Amygdala (tissue), 56 donors: ENCODE measurements at places on chromosomes 6 and 20.
A peak's percentile ranks its signal among the peaks of the same experiment; 100 is the strongest.

DNA sequence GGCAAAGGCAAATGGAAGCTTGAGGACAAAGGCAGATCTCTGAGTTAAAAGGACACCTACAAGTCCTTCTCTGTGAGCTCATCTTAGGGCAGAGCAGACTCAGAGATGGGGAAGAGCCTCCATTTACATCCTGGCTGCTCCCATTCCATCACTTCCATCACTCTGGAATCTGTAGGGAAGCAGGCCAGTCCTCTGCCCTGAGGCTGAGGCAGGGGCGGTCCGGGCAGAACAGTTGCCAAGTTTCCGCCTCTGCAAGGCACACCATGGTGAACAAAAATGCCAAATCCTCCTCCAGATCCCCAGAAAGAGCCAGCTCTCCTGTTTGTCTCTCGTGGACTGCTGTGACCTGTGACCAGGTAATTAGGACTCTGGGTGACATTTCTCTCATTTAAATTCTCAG, 209.6 kb upstream of the SSTR4 start:
- DNase-seq, result no peak

DNA sequence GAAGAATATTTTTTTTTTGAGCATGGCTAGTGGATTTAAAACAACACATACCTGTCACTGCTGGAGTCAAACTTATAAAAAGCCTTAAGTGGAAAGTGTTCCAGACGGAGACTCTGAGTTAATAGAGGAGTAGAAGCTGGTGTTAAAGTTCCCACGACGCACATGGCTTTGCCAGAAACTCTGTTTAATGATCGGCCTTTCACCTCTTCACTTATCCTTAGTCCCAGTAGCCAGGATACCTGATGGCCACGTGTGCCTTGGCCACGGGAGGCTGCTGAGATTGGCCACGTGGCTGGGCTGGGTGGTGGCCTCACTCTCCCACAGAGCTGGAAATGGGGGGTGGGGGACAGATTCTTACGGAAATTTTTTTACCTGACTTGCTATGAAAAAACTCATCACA, 333.1 kb downstream of the ZFAND3 start:
- DNase-seq, result no peak

DNA sequence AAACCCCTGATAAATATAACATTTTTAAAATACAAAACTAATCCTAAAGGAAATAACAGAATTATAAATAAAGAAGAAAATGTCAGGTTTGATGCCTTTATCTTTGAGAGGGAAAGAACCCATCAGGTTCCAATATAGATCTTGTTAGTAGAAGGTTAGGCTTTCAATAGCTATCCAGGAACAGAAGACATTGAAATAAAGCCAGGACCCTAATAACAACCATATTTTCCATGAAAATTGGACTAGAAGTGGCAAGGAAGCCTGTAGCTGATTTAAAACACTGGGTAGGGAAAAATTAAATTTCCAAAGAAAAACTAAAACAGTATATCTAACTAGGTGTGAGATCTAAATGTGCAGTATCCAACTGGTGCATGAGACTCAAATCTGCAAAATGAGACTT, 185.2 kb upstream of the STXBP5 start:
- DNase-seq, result no peak

DNA sequence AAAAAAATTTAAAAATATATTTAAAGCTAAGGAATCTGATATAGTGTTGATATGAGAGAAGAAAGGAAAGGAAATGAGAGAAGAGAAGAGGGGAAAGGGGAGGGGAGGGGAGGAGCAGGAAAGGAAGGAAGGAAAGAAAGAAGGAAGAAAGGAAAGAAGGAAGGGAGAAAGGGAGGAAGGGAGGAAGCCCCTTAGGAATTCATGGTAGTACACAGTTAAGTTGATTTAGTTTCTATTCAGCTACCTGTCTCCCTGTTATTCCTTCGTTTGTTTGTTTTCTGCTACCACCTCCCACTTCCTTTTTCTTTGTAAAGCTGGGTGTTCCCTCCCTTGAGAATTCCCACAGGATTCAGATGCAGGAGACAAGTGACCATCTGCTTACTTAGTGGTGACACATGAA, 1025.4 kb upstream of the FLRT3 start:
- no peak for DNase-seq

DNA sequence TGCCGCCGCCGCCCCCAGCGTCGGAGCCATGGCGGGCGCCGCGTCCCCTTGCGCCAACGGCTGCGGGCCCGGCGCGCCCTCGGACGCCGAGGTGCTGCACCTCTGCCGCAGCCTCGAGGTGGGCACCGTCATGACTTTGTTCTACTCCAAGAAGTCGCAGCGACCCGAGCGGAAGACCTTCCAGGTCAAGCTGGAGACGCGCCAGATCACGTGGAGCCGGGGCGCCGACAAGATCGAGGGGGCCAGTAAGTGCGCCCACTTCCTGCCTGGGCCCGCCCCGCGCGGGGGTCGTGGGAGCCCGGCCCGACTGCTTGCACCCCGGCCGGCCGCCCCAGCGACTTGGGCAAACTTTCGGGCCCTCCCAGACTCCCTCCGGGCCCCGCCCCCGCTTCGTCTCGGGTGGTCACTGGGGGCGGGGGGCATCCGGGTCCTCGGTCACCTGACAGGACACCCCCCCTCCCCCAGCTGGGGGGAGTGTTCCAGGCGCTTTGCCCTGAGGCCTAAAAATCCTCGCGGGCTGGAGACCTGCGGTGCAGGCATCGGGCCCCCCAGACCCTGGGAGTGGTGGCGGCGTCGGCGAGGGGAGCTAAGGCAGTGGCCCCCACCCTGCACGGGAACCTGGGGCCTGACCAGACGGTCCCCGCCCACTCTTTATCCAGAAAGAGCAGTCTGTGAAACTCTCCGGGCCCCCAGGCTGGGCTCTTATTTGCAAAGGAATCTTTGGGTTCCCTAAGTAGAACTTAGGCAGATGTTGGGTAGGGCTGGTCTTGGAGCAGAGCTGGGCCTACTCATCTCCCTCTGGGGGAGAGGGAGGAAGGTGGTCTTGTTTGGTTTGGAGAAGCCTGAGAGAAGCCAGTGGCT, 501 bp downstream of the PLCG1 start:
- peak; percentile 65 for DNase-seq

- DNase-seq, result no peak
These were observed 28.6 kb downstream of the RING1 start for GRCh38 chr6:33236852-33237251.

DNA sequence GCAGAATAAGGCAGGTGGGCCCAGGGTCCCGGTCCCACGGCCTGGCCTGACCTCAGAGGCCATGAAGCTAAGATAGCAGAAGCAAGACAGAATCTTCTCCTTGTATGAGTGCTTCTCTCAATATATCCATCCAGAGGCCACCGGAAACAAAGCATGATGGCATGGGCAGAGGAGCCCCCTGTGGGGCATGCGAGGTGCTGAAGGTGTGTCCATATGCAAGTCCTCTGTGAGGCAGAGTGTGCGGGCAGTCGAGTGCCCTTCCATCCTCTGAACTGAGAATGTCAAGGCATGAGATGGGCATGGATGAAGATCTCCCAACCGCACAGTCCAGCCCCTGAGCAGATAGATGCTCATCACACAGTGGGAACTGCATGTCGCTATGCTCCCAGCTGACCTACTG, 9.8 kb upstream of the GGTLC1 start:
- DNase-seq, result no peak

- DNase-seq, result no peak
These were observed 72.1 kb downstream of the AFDN start for GRCh38 chr6:167898673-167899311.

DNA sequence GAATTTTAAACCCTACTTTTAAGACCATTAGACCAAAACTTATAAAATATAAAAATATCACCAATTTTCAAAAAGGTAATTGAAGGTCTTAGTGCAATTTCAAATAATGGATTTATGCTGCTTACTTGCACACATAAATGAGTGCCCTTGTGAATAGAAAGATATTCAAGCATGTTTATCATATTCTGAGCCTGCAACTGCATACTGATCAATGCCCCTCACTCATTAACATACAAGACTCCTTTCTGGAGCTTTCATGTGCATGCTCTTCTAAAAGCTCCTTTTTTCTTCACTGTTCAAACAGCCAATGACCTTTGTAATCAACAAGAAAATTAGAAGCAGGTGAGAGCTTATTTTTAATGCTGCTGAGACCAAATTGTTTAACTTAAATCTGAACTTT, 1139.3 kb downstream of the HACE1 start:
- DNase-seq, result no peak

DNA sequence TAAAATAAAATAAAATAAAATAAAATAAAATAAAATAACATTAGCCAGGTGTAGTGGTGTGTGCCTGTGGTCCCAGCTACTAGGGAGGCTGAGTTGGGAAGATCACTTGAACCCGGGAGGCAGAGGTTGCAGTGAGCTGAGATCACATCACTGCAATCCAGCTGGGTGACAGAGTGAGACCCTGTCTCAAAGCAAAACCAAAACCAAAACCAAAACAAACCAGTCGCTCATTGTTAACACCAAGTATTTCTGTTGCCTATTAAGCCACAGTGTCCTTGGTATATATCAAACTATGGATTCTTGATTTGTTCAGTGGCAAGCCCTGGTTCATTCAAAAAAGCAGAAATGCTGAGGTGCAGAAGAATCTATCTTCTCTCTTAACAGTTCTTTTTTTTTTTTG, 65.7 kb downstream of the PYGB start:
- DNase-seq, result no peak
